ENCODE measurements at places on chromosomes 2 and 18.
A peak's percentile ranks its signal among the peaks of the same experiment; 100 is the strongest.

DNA sequence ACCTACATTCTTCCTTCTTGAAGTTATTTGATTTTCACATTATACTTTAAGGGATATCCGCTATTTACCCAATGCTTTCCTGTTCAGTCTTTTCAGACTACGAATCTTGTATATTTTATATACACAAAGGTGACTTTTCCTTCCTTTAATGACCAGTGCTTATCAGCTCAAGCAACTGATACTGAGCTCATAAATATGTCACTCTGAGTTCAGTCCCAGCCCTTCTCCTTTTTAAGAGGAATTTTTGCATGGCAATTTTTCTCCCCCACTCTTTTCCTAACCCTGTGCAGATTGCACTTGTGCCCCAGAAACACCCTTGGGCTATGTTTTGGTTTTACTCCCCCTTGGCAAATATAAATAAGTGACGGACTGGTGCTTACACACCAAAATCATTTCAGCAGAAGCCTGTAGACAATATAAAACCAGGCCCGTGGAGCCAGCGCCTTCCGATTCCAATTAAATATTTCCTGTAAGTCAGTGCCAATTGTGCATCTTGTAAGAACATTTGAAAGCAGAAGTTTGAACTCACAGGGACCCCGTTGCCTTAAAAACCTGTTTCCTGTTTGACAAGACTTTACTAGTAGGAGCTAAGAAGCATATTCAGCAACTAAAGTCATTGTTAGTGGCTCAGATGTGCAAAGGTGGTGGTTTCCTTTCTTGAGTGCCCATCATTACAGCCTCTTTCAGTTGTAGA is 66.3 kb upstream of the GATA6 start:
- no peak for DNase-seq

DNA sequence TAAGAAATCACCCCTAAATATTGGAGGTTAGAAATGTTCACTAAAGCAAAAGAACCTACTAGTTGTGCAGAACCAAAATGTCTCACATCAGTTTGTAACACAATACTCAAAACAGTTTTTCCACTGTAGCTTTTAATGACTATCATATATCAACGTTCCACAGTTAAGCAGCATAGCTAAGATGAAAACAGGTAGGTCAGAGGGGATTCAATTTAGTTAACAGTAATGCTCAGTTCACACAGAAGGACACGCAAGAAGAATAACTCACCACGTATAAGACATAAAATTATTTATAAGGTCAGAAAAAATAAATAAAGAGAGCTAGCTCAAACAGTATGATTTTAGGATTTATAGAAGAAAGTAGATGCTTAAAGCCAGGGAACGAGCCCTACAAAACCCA is 118.9 kb upstream of the CCDC150 start:
- no peak for DNase-seq

- no peak for DNase-seq
Measured at GRCh38 chr2:190334479-190335224, 8.7 kb upstream of the INPP1 start.

DNA sequence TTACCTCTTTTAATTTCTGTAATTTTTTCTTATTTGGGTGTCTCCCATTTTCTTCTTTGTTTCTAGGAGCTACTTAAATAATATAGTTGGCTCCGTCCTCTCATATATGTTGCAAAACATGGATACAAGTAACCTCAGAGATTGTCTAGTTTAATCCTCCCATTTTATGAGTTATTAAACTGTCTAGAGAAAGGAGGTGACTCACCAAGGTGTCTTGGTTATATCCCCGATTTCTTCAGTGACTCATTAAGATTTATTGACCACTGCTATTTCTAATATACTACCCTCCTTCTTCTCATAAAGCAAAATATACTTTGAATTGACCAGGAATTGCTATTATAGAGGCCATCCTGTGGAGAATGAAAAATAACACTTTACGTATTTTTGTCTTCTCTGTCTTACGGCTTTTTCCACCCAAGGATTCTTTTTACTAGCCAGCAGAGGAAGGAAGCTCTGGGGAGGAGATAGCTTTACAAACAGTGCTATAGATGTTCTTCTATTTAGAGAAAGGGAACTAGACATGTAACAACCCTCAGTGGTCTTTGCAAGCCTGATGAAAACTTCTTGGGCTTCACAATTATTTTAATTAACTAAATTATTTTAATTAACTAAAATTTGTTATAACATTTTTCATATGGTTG is 300.4 kb upstream of the TNP1 start:
- DNase-seq: no peak

GRCh38 chr2:239934571-239935171 is 90.5 kb downstream of the NDUFA10 start:
- peak; percentile 33 for DNase-seq

All from fibroblast of gingiva (primary cell).